ENCODE measurements at places on chromosomes 7 and 10. TPM values are rescaled to one million over a fixed set of nuclear protein-coding genes. Genes with fewer than 3 reads are reported as not detected.

NANOS1 gene
- total RNA-seq = not detected

- H3K27me3 ChIP-seq = no peaks in the 10 kb centered on the region
- H3K36me3 ChIP-seq = no peaks in the 10 kb centered on the region
- no peak overlapping the region for H3K4me3 ChIP-seq
These were observed 132.7 kb upstream of the TEX47 start for GRCh38 chr7:88928276-88928675.

DNA sequence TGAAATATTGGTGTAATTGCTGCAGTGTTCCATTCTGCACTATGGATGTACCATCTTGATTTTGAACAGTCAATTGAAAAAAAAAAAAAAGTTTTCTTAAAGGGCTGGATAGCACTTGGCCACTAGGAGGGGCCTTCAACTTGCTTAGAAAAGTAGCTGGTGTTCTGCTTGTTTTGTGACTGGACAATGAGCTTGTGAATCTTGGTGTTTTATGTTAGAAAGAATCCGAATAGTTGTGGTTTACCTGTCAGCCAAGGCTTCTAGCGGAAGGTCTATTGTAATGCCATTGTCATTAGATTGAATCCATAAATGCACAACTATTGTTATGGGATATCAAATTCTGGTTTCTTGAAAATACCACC, 77.1 kb downstream of the BMPER start:
- H3K36me3 ChIP-seq = no peaks in the 10 kb centered on the region
- no peak overlapping the region for H3K4me3 ChIP-seq
- no peak for DNase-seq
- no peaks in the 10 kb centered on the region for H3K27me3 ChIP-seq
- peaks cover 7% of the 10 kb centered on the region for H3K4me1 ChIP-seq
- no peak overlapping the region for H3K27ac ChIP-seq

GRCh38 chr7:102973096-102973802, 60.4 kb downstream of the LRRC17 start:
- no peaks in the 10 kb centered on the region for H3K27me3 ChIP-seq
- DNase-seq = no peak
- no peak overlapping the region for H3K27ac ChIP-seq
- H3K4me3 ChIP-seq = no peak overlapping the region
- no peaks in the 10 kb centered on the region for H3K36me3 ChIP-seq

- no peaks in the 10 kb centered on the region for H3K36me3 ChIP-seq
- no peak overlapping the region for H3K4me3 ChIP-seq
- H3K4me1 ChIP-seq = no peaks in the 10 kb centered on the region
- H3K27me3 ChIP-seq = no peaks in the 10 kb centered on the region
- no peak overlapping the region for H3K27ac ChIP-seq
These were observed 576.4 kb downstream of the REEP3 start for GRCh38 chr10:64097391-64098122.

DNA sequence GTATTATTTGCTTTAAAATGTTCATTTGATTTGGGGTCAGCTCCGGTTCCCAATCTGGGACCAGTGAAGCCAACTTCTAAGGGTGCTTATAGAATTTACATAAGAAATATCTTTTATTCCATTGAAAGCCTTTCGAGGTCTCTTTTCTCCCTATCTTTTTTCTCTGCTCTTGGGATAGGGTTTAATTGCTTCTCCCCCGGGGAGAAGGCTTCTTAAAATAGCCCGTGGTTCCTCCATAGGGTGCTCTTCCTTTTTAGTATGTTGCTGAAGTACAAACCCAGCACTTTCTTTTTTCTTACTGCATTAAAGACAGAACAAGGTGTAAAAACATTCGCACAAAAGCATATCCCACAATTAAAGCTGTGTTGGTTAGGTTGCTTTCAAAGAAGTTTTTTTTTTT, 107.5 kb downstream of the POU6F2 start:
- H3K4me1 ChIP-seq = no peaks in the 10 kb centered on the region
- DNase-seq = no peak
- H3K27me3 ChIP-seq = no peaks in the 10 kb centered on the region
- H3K4me3 ChIP-seq = peak overlapping the region; percentile 4
- H3K36me3 ChIP-seq = no peaks in the 10 kb centered on the region

- no peaks in the 10 kb centered on the region for H3K27me3 ChIP-seq
- DNase-seq = no peak
- H3K36me3 ChIP-seq = no peaks in the 10 kb centered on the region
- H3K4me1 ChIP-seq = no peaks in the 10 kb centered on the region
- H3K27ac ChIP-seq = no peak overlapping the region
These were observed 43.3 kb downstream of the LYZL1 start for GRCh38 chr10:29332061-29332760.

DNA sequence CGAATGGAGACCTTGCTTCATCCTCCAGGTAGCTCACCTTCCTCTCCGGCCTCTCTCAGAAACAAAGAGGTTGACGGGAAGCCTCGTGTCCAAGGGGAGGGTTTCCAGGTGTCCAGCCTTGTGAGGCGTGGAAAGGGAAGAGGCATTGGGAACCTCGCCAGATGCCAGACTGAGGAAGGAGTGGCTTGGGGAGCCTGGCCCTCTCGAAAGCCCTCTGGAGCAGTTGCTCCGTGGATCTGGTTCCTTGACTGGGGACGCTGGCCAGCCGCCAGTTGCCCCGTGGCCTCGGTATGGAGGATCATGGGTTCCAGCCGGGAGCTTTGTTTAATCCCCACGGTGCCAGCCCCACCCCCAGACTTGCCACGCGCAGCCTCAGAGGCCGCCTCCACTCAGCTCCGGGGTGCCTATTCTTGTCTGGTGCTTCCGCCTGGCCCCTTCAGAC, 30.3 kb upstream of the SUN1 start:
- DNase-seq = no peak
- peak overlapping the region; percentile 76 for H3K27ac ChIP-seq
- no peaks in the 10 kb centered on the region for H3K36me3 ChIP-seq
- H3K4me1 ChIP-seq = peaks cover 17% of the 10 kb centered on the region
- no peaks in the 10 kb centered on the region for H3K27me3 ChIP-seq
- H3K4me3 ChIP-seq = peak overlapping the region; percentile 33

DNA sequence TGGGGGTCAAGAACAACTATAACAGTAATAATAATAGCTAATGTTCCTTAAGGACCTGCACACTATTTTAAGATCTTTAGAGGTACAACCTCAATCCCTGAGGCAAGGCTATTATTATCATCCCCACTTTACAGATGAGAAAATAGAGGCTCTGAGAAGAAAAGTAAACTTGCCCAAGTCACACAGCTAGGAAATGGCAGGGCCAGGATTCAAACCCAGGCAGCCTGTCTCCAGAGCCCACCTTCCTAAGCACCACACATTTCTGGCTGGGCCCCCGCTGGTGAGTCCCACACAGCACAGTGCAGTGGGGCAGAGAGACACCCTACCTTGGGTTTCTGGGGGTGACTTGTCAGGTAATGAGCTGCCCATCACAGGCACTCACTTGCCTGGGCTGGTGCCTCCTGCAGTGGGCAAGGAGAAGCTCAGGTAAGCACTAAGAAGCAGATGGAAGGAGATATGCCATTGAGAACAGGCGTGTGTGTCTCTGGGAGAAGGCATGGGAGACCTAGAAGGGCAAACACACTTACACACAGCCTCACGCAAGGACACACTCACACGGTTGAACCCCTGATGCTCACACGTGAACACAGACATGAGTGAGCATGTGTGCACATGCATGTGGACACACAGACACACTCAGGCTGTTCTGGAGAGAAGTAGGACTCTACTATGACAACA, 104.4 kb upstream of the ZMIZ1 start:
- H3K4me3 ChIP-seq = no peak overlapping the region
- H3K27me3 ChIP-seq = no peaks in the 10 kb centered on the region
- H3K36me3 ChIP-seq = no peaks in the 10 kb centered on the region
- DNase-seq = no peak
- H3K27ac ChIP-seq = no peak overlapping the region

- H3K27ac ChIP-seq = no peak overlapping the region
- peaks cover 24% of the 10 kb centered on the region for H3K4me1 ChIP-seq
These were observed 108.5 kb downstream of the KCNMA1 start for GRCh38 chr10:77529050-77529576.

GRCh38 chr7:111101856-111102646, 11.1 kb downstream of the LRRN3 start:
- H3K4me3 ChIP-seq = no peak overlapping the region
- no peaks in the 10 kb centered on the region for H3K27me3 ChIP-seq

C10orf53 gene
- not detected for total RNA-seq

GRCh38 chr7:102061981-102062390, 224.7 kb upstream of the SH2B2 start:
- H3K4me1 ChIP-seq = peaks cover 19% of the 10 kb centered on the region
- no peaks in the 10 kb centered on the region for H3K27me3 ChIP-seq
- DNase-seq = no peak
- no peaks in the 10 kb centered on the region for H3K36me3 ChIP-seq

ABCA13 gene
- under 0.01 TPM for total RNA-seq

- H3K27ac ChIP-seq = no peak overlapping the region
- peaks cover 8% of the 10 kb centered on the region for H3K4me1 ChIP-seq
- H3K4me3 ChIP-seq = no peak overlapping the region
- no peak for DNase-seq
These were observed 181.1 kb downstream of the TNS3 start for GRCh38 chr7:47400741-47401206.

- no peaks in the 10 kb centered on the region for H3K27me3 ChIP-seq
- no peaks in the 10 kb centered on the region for H3K36me3 ChIP-seq
- no peak overlapping the region for H3K4me3 ChIP-seq
- no peak for DNase-seq
- no peak overlapping the region for H3K27ac ChIP-seq
- H3K4me1 ChIP-seq = no peaks in the 10 kb centered on the region
These were observed 16.4 kb upstream of the PARP12 start for GRCh38 chr7:140079121-140079536.

DNA sequence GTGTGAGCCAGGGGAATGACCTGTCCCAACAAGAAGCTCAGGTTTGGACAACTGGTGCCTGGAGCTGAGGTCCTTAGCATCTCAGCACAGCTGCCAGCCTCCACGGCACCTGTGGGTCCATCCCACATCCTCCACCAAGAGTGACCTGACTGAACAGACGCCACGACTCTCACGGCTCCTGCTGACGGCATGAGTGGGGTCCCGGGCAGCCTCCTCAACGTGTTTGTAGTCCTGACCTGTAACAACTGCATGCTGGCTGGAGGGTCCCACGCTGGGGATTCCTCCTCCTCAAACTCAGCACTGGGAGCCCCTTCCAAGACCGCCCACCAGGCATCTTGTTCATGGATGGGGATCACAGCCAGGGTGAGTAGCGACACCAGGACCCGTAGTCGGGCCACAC, 36.2 kb downstream of the FAM20C start:
- H3K36me3 ChIP-seq = no peaks in the 10 kb centered on the region
- no peak overlapping the region for H3K4me3 ChIP-seq

DNA sequence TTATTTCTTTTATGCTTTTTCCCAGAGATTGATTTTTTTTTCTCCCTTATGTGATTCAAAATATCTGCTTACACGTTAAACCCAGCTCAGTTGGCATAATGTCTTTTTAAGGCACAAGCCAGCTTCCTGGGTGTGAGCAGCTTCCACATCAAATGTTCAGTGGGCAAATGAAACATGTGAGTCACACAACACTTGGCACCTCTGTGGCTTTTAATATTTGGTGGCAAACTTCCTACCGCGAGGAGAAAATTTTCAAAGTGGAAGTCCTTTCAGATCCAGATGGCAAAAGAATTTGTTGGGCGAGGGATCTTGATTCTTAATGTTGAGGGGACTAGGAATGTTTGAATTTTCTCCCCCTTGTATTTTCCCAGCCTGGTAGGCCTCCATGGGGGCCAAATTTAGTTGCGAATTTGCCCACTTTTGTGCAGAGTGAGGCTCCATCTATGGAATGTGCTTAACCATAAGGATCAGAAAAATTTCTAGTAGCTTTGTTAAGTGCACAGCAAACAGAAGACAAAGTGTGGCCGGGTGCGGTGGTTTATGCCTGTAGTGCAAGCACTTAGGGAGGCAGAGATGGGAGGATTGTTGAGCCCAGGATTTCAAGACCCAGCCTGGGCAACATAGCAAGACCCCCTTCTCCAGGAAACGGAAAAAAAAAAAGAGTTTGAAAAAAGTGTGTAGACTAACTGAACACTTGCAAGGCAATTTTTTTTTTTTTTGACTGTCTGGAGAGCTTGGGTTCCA, 31.0 kb downstream of the CUX1 start:
- H3K27me3 ChIP-seq = no peaks in the 10 kb centered on the region
- H3K4me1 ChIP-seq = peaks cover 7% of the 10 kb centered on the region
- H3K27ac ChIP-seq = no peak overlapping the region
- DNase-seq = no peak
- H3K36me3 ChIP-seq = no peaks in the 10 kb centered on the region

FAM180A gene
- total RNA-seq = 7.1 TPM

GRCh38 chr7:38129162-38129561, 48.9 kb upstream of the STARD3NL start:
- DNase-seq = no peak
- H3K4me3 ChIP-seq = no peak overlapping the region
- no peak overlapping the region for H3K27ac ChIP-seq

DNA sequence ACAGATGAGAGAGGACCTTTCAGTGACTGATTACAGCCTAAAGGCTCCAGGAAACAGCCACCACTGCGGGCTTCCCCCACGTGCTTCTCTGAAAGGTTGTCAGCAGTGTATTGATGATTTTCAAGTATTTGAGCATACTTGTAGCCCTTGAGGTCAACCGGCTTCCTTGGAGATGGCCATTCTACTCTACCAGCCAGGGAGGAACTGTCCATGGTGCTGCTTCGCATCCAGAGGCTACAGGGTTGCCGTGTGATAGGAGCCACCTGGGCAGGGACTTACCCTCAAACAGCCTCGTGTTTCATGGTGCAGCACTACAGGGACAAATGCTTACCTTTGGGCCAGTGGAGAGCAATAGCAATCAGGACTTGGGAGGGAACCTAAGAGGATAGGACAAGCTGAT, 179.5 kb downstream of the DPP6 start:
- no peaks in the 10 kb centered on the region for H3K4me1 ChIP-seq
- no peak overlapping the region for H3K27ac ChIP-seq
- no peaks in the 10 kb centered on the region for H3K36me3 ChIP-seq
- H3K4me3 ChIP-seq = no peak overlapping the region

SPDYE18 gene
- total RNA-seq = 1.2 TPM

DNA sequence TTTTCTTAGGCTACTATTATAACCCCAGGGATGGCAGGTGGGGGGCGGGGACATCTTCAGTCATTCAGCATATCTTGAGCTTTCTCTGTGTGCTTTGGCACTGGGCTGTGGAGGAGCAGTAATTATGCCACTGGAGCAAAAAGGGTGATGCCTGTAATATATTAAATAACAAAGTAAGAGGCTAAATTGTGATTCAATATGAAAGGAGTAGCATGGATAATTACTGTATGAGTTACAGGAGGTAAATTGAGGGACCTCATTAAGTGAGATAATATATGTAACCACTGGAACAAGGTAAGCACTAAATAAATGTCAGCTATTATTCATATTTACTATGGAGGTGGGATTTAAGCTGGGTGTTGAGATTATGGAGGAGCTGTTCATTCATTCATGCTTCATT, 3.3 kb upstream of the STN1 start:
- H3K27me3 ChIP-seq = no peaks in the 10 kb centered on the region
- peaks cover 22% of the 10 kb centered on the region for H3K4me1 ChIP-seq
- no peak overlapping the region for H3K4me3 ChIP-seq
- no peak for DNase-seq
- no peak overlapping the region for H3K27ac ChIP-seq

DNA sequence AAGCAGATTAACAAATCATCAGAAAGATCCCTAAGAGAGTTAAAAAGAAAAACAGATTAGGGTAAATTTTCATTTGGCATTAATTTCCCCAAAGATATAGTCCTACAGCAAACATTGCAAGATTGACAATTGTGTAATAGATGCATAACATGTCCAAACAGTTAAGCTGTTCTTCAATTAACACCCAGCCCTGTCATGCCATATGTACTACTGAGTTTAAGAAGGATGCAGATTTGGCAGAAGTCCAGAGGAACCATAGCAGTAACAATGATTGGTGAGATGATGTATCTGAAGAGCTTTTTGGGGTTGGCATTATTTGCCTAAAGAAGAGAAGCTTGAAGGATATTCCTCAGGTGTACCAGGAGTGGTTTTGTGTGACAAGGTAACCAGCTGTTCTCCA, 287.6 kb downstream of the LRMDA start:
- H3K4me3 ChIP-seq = no peak overlapping the region
- no peak for DNase-seq
- no peak overlapping the region for H3K27ac ChIP-seq
- H3K4me1 ChIP-seq = no peaks in the 10 kb centered on the region

COBL gene
- total RNA-seq = 9.3 TPM

ELFN1 gene
- total RNA-seq = 2.2 TPM
